Left lobe of liver (tissue), 2 donors: ENCODE measurements at places on chromosomes 3 and 15. TPM values are rescaled to one million over a fixed set of nuclear protein-coding genes. Genes with fewer than 3 reads are reported as not detected.

MYL3 gene
- 1.4 TPM for total RNA-seq

GOLGA6L10 gene
- 0.48 TPM for total RNA-seq

GOLGA6L7 gene
- total RNA-seq: not detected

DNA sequence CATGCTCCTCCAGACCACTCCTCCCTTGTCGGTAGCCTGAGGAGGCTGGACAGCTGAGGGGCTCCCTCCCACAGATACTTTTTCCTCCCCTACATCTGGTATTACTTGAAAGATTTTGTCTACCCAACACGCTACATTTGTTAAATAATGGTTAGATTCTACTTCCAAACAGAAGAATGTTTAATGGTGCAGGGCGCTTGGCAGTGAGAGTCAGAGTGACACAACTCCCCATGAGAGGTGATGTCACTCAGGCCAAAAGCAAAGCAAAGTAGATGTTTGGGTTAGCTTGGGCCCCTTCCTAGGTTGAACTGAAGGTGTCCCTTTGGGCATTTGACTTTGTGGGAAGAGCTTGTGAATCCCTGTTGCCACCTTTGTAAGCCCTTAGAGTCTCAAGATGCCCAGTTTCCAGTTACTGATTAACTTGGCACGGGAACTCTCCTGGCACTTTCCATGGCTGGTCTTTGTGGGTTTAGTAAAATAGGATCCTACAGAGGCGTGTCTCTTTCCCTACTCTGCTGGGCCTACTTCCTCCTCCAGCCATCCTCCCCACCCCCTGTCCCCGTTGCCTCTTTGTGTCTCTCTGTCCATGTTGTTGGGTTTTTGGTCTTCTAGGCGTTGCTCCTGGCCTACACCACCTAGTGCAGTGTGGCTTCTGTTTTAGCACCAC, 5.6 kb downstream of the LIMD1 start:
- DNase-seq: no peak

DNA sequence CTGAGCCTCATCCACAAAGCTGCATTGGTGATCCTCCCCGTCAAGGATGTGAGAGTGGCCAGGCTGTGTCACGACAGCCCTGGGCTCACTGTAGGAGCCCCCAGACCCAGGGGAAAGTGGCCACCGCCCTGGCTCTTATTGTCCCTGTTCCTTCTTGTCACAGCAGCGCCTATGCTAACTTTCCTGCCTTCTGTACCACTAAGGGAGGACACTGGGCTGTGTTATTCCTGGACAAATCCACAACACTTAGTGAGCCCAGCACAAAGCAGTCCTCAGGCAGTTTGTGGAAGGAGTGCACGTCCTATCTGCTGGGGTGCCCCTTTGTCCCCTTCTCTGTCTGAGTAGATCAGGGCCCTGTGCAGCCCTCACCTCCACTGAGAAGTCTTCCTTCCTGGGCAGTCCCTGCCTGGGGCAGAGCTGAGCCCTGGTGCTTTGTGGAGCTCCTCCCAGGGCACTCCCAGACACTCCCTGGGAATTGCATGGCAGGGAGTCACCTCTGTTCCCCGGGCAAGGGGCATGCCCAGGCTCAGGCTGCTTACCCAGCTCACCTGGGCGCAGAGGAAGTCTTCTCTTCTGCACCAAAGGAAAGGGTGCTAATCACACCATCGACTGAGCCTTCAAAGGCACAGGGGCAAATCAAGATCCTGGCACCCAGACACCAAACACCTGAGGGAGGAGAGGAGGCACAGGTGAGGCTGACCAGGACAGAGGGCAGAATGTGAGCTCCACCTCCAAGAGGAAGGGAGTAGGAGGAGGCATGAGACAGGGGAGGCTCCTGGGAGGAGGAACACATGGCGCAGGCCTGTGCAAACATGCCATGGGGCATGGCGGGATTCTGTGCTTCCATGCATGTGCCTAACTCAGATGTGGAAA, 138.7 kb downstream of the KLF13 start:
- DNase-seq: peak; percentile 33

MDFIC2 gene
- total RNA-seq: not detected

- DNase-seq: no peak
Measured at GRCh38 chr3:17831366-17831765, 88.9 kb upstream of the TBC1D5 start.

GATA2 gene
- total RNA-seq: 1.3 TPM

DNA sequence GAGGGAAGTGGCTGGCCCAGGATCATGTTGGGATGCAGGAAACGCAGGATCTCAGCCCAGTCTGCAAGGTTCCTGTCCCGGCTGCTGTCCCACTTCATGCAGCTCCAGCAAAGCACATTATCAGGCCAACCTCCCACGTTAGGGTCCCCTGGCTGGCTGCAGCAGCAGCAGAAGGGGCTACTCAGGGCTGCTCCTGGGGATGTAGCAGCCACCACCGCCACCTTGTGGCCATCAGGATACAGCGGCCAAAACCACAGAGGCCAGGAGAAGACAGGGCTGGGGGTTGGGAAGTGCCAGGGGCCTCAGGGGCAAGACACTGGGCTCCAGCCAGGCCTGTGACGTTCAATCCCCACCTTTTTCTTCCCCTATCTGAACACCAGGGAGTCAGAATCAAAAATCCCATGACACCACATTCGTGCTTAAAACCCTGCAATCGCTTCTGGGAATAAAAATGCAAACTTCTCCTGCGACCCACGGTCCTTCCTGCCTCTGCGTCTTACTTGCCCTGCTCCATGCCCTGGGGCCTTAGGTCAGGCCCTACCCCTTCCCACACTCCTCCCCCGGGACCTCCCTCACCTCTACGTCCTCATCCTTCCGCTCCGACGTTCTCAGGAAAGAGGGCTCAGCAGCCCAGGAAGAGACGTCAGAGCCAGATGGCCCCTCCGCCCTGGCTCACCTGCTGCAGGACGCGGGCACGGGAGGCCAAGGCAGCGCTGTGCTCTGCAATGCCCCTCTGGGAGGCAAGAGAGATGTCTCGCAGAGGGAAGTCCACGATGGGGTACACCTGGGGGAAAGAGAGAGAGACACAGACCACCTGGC, 21.5 kb downstream of the SSUH2 start:
- peak; percentile 58 for DNase-seq
